Mucosa of descending colon (tissue), 3 donors: ENCODE measurements at places on chromosomes 2 and 18.
A peak's percentile ranks its signal among the peaks of the same experiment; 100 is the strongest.

DNA sequence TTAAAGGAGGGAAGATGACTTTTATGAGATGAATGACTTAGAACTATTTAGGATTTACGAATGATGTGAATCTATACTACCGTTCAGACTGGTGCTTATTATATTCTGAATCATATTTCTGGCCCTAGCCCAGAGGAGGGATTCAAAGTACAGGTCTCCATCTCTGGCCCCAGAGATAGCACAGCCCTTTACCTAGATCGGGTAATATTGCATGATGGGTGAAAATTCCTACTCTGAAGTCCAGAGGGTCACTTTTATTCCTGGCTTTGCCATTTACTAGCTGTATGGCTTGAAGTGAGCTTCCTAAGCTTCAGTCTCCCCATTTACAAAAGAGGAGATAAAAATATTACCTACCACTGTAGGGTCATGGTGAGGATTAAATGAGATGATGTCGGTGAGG is 135.8 kb upstream of the OSR1 start:
- no peak for DNase-seq

- DNase-seq = no peak
Observed at GRCh38 chr2:190932514-190932913, 51.9 kb downstream of the GLS start.

DNA sequence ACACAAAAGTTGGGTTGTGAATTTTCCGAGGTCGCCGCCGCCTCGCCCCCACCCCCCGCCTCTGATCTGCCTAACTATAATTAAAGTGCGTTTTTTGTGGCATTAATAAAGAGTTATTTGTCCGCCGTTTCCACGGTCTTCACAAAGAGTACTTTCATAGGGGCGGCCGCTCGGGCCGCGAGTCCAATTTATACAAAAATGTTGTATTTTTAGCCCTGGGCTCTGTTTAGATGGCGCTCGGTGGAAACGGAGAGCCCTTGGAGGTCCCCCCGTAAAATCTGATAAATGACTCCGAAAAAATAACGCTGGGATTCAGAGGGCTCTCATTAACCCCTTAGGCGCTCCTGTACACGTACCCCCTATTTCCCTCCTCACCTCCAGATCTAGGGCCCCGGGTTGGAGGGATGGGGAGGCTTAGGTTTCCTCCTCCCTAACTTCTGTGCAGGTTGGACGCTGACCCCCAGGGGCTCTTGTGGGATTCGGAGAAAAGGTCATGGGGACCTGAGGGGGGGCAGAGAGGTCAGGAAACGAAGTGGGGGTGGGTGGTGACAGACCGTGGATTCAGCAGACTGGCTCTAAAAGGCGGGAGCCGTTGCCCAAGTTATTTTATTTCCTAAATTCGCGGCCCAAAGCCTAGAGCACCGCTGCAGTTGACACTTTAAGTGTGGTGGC is 1.9 kb downstream of the CYP26B1 start:
- DNase-seq = peak; percentile 18

- DNase-seq = no peak
Observed at GRCh38 chr2:160741815-160742214, 248.2 kb upstream of the RBMS1 start.

DNA sequence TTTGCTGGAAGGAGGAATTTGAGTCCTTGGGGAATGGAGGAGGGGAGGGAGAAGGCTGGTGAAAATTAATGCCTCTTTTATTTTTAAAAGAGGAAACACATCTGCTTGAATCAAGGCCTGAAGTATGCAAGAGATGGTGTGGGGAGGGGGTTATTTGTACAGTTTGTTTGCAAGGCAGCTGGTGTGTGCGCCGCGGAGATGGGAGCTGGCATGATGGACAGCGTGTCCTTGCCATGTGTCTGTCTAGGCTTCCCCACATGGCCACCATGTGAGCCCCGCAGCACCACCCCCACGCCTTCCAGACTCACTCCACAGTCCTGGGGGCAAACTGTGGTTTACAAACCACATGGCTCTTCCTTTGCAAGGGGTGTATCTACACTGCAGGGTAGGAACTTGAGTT is 154.8 kb upstream of the APCDD1 start:
- no peak for DNase-seq

GRCh38 chr2:121203591-121204249 is 81.3 kb downstream of the TFCP2L1 start:
- peak; percentile 57 for DNase-seq

- no peak for DNase-seq
Observed at GRCh38 chr2:10159581-10160131, 37.1 kb downstream of the RRM2 start.

DNA sequence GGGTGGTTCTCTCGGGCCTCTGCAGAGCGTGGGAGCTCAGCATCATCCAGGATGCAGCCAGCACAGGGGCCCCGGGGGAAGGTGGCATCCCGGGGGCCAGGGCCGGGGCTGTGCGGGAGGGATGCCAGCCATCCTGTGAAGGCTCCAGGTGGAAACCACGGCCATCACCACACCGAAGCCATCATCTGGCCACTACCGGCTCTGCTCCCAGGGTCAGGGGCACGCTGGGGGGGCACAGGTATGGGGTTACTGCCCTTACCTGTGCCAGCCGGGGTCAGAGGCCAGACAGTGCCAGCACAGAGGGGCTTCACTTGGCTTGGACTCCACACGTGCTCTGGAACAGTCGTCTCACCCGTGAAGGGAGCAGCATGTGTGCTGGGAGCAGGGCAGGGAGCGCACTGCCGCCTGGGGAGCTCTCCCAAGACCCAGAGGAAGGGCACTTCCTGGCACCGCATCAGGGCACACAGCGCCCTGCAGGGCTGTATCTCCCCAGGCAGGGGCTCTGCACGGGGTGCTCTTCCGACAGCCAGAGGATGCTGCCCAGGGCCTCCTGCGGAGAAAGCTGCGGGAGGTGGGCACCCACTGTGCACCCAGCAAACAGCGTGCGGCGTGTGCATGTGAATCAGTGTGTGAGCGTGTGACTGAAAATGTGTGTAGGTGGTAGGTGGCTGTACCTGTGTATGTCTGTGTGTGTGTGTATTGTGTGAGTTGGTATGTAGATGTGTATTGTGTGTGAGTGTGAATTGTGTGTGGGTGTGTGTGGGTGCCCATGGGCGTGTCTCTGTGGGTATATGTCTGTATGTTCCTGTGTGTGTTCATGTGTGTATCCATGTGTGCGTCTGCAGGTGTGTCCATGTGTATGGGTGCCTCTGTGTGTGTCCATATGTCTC is 75.0 kb downstream of the PTGR3 start:
- no peak for DNase-seq

DNA sequence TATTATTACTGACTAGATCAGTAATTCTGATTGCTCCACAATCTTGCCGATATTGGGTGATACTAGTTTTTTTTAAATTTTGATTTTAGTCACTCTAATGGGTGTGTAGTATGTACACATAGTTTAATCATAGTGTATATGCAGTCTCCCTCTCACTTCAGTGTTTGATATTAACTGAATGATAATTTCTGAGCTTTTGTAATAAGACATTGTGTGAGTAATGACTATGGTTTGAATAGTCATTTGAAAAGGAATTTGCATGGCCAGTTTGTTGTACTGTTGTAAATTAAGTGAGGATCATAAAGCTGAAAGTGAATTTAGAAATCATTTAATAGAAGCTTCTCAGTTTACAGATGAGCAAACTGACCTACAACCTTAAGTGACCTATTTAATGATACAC is 33.4 kb downstream of the USP14 start:
- no peak for DNase-seq

GRCh38 chr18:53411511-53411910 is 813.0 kb downstream of the MBD2 start:
- no peak for DNase-seq

- DNase-seq = no peak
Observed at GRCh38 chr2:38178119-38178518, 102.2 kb upstream of the CYP1B1 start.

GRCh38 chr2:109005686-109006204 is 16.7 kb upstream of the EDAR start:
- no peak for DNase-seq

GRCh38 chr2:44936715-44937687 is 4.5 kb upstream of the SIX3 start:
- DNase-seq = no peak

DNA sequence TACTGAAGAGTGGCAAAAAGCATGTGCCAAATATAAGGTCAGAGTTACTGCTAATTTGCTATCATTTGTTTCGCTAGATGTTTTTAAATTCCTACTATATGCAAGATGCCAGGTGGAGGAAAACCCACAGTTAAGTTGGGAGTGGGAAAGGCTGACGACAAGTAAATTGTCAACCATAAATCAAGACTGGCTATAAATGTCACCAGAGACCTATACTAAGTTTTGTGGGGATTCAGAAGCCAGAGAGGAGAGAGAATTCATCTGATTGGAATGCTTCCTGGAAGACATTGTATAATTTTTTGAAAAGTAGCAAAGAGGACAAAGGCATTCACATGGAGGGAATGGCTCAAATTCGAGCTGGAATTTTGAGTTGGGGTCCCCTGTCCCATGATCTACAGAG is 64.3 kb downstream of the CFAP221 start:
- DNase-seq = no peak

DNA sequence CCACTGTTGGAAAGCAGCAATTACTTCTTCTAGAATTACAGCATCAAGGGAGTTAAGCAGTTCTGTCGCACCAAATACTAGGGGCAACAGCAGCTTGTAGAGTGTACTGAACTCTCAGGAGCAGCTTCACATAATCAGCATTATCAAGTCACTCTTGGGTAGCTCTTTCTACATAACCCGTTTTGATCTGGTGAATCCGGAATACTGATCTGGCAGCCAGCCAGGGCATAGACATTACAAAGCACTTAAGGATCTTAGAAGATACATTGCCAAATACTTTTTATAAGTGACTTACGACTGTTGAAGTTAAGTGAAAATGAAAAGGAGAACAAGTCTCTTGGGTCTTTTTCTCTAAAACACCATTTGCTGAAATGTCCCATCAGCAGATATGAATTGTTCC is 73.2 kb upstream of the NETO1 start:
- DNase-seq = no peak

DNA sequence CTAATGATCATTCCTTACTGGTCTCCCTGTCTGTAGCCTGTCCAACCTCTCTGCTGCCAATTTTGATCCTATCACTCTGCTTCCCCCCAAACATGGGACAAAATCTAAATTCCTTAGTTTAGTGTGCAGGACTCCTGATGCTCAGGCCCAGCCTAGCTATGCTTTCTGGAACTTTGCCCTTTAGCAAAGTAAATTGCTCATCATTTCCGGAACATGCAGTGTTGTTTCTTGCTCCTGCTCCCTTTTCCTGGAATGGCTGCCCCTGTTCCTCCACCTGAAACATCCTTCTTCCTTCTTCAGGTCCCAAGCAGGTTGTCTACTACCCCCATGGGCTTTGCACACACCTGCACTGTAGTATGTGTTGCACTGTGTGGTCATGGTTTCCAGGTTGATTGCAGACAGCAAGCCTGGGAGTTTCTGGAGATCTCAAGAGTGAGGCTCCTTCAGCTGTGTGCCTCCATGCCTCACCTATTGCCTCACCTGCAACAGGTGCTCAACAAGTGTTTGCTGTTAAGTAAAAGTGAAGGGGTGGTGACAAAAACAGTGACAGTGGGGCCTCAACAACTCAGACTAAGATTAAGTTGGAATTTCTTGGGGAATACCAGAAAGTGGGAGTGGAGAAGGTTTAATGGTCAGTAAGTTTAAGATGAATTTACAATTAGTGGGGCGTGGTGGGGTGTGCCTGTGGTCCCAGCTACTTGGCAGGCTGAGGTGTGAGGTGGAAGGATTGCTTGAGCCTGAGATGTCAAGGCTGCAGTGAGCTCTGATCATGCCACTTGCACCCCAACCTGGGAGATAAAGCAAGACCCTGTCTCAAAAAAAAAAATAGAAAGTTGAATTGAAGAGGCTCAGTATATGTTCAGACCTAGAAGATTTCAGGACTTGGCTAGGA is 120.0 kb downstream of the DNAH6 start:
- DNase-seq = peak; percentile 39

- no peak for DNase-seq
Observed at GRCh38 chr2:226790431-226790830, 9.2 kb downstream of the IRS1 start.

DNA sequence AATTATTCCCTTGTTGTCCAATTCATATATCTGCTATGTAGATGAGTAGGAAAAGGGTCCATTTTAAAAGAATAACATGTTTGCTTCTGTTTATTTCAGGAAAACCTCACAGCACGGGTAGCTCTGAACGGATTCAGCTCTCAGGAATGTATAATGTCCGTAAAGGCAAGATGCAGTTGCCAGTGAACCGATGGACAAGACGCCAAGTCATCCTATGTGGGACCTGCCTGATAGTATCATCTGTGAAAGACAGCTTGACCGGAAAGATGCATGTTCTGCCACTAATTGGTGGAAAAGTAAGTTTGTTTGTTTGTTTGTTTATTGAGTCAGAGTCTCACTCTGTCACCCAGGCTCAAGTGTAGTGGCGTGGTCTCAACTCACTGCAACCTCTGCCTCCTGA is 114.6 kb downstream of the PHLPP1 start:
- DNase-seq = no peak

- no peak for DNase-seq
Observed at GRCh38 chr18:9850309-9850708, 35.5 kb upstream of the TXNDC2 start.

GRCh38 chr2:104312684-104313083 is 541.2 kb upstream of the POU3F3 start:
- DNase-seq = no peak

DNA sequence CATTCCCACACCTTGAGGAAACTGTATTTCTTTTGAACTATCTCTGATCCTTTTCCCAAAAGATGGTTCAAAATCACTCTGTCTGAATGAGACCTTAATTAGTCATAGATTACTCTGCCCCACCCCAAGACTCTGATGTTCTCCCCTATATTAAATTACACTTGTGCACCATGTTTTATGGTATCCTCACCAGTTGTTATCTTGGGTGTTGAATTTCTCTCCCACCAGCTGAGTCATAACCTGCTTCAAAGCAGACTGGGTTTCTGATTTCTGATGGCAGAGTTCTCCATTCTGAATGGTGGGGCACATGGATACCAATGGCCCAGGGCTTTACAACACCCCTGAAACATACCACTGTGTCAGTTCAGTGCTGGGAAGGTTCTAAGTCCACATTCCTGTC is 15.0 kb downstream of the CDH20 start:
- no peak for DNase-seq

- no peak for DNase-seq
Observed at GRCh38 chr18:76658627-76659026, 163.6 kb upstream of the ZNF516 start.

DNA sequence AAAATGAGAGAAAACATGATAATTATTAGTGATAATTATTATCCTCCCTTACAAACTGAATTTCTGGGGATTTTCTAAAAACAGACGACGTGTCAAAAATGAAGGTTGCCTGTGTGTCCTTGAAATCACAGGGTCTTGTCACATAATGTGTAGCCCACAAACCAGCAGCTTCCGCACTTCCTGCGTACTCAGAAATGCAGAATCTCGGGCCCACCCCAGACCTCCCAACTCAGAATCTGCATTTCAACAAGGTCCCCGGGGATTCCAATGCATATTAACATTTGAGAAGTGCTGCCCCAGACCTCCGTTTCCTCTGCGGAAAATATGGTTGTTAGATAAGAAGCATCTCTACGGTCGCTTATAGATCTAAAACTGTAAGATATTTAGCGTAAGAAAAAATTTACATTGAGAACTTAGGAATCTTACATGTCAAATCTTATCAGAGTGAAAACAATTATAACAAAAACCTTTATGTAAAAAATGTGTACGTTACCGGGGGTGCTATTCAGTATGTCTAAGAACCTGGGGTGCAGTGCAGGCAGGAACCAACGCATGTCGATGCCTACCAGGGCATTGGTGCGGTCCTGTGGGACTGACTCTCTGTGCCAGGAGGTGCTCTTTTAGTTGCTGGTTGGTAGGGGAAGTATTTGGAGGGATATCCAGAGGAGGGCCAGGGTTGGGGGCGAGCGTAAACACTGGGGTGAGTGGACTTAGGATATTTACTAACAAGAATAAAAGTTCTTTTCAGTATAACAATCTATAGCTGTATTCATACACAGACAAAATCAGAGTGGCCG is 15.2 kb downstream of the CDKL4 start:
- DNase-seq = peak; percentile 7
